ENCODE measurements at places on chromosomes 7 and 10. TPM values are rescaled to one million over a fixed set of nuclear protein-coding genes. Genes with fewer than 3 reads are reported as not detected.

DNA sequence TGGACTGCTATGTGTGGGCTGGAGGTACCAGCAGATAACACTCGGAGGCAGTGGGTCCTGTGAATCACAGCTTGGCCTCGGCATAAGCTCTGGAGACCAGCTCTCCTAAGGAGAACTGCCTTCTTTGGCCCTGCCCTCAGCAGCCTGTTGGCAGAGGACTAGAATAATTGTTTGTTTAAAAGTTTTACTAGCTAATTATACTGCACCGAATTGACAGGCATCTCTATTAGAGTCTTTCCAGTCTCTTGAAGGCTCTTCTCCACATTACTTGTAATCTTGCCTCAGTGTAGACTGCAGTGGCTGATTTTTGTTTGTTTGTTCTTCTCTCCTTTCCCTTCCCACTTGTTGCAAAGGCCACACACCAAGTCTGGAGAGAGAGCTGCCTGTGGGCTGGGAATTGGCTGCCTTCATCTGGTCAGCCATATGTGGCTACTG is 183.2 kb downstream of the AUTS2 start:
- peak; percentile 70 for DNase-seq

DNA sequence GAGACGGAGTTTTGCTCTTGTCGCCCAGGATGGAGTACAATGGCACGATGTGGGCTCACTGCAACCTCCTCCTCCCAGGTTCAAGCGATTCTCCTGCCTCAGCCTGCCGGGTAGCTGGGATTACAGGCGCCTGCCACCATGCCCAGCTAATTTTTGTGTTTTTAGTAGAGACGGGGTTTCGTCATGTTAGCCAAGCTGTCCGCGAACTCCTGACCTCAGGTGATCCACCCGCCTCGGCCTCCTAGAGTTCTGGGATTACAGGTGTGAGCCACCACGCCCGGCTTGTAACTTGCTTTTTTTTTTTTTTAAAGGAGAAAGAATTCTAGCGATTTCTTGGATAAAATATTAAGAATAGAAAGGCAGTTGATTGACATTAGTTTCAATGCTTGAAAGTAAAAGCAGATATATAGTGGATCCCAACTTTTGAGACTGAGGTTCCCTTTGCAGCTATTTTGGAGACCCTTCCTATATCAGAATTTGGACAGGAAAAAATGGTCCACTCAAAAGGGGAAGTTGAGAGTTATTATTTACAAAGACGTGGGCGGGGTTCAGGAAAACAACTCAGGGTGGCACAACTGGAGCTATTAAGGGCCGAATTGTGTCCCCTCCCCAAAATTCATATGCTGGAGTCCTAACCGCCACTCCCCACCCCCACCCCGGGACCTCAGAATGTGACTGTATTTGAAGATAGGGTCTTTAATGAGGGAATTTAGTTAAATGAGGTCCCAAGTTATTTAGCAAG is 1.3 kb upstream of the ERCC6 start:
- no peak for DNase-seq

Gene LRRTM3
- 0.09 TPM for total RNA-seq

DNA sequence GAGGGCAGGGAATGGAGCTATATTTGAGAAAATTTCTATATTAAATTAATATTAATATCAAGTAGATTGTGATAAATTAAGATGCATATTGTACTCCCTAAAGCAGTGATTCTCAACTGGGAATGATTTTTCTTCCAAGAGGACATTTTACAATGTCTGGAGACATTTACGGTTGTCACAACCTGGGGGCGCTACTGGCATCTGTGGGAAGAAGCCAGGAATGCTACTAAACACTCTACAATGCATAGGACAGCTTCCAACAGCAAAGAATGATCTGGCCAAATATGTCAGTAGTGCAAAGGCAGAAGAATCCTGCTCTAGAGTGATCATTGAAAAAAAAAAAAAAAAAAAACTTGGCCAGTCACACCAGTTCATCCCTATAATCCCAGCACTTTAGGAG is 100.0 kb downstream of the LSM5 start:
- no peak for DNase-seq

- DNase-seq = no peak
Measured at GRCh38 chr7:130490888-130491804, 739 bp upstream of the MEST start.

DNA sequence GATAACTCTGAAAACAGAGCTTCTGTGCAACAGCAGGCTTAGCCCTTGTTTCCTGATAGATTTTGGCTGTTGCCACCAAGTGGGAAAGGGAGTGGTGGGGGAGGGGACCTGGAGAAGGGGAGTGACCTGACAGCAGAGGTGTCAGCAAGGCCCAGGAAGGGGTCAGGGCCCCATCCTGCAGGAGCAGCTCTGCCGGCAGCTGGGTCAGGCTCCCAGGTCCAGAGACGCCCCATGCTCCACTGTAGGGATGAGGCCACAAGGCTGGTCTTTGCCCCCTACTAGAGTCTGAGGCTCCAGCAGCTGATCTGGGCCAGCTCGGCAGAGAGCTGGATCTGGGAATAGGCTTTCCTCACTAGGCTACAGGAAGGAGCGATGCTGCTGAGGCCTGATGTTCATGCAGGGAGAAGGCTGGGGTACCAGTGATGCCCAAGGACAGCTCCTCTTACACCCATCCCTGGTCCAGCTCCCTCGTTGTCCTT is 44.0 kb upstream of the ZMIZ1 start:
- no peak for DNase-seq

Gene SLC29A4
- 8.2 TPM for total RNA-seq

GRCh38 chr7:150417863-150418262 is 32.6 kb upstream of the GIMAP8 start:
- no peak for DNase-seq

Gene CACNB2
- total RNA-seq = 0.46 TPM

Gene SEMA3A
- 31.3 TPM for total RNA-seq

Gene PNLIPRP2
- total RNA-seq = not detected

Gene AQP1
- 10.0 TPM for total RNA-seq

DNA sequence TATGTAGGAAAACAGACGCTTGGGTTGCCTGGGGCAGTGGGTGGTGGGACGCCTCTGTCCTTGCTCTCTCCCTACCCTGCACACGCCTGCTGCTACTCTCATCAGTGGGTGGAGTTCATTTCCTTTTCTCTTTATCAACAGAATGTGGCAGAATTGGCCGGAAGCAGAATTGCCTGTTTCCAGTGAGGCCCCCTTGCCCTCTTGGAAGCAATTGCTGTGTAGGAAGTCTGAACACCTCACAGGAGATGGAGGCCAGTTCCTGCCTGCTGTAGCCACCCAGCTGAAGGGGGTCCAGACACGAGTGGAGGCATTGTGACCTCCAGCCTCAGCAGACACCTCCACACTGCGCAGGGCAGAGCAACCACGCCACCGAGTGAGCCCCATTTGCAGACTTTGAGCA is 331.6 kb upstream of the ZNF32 start:
- DNase-seq = no peak

Gene HHEX
- not detected for total RNA-seq

Gene IFIT1
- total RNA-seq = 335 TPM

DNA sequence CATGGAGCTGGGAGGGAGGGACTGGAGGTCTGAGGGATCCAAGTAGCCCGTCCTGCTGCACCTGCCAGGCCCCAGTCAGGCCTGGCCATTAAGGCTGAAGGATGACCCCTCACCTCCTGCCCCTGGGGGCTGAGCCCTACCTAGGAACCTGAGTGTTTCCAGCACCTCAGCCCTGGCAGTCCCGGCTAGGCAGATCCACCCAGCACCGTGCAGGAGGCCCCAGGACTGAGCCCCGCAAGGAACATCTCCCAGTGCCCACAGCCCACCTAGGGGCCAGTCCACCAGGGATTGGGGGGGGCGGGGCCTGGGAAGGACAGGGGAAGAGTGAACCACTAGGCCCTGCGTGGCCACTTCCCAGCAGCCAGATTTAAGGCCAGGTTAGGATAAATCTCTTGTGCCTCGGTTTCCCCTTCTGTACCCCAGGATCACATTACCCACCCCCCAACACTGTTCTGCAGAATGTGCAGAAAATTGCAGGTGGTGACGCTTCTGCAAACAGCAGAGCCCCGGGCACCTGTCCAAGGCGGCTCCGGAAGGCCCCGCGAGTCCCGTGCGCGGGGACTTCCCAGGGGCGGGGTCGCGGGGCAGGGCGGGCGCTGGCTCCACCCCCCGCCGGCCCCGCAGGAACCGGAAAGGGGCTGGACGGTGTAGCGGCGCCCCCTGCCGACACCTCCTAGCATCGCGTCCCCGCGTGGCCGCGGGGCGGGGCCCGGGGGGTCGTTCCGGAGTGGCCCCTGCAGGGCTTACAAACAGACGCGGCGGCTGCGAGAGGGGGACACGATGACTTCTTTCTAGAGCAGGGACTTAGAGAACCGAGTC is 55.9 kb downstream of the PWWP2B start:
- peak; percentile 20 for DNase-seq

Gene KCP
- 0.20 TPM for total RNA-seq

DNA sequence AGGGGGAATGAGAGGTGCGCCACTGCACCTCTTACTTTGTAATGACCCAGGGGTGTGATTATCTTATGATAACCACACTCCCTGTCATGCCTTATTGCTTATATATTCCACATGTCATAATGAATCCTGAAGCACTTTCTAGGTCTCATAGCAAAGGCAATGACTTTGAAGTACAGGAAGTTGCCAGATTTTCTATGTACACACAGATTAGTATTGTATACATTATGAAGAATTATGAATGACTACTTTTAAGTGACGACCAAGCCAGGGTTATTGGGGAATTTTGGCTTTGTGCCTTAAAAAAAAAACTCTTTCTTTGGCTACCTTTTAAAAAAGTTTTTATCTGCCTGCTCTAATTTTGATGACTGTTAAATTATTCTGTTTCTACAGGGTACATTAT is 269.6 kb downstream of the MDFIC start:
- no peak for DNase-seq
